ENCODE measurements at places on chromosomes 12 and 14.

DNA sequence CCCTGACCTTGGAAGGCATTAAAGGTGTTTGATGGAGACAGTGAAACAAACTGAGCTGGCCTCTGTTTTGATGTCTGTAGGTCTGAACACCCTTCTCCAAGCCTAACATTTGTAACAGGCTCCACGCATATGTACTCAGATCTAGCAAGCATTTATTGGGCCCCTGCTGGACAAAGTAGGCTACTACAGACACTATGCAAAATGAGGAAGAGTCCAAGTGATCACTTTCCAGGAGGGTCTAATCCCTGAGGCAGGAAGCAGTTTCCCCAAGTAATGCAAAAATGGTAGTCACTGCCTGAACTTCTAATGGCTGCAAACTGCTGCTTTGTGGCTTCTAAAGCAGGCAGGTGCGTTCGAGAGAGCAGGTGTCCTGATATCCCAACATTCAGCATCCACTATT lies 405.8 kb downstream of the MED13L start:
- no peak for DNase-seq

DNA sequence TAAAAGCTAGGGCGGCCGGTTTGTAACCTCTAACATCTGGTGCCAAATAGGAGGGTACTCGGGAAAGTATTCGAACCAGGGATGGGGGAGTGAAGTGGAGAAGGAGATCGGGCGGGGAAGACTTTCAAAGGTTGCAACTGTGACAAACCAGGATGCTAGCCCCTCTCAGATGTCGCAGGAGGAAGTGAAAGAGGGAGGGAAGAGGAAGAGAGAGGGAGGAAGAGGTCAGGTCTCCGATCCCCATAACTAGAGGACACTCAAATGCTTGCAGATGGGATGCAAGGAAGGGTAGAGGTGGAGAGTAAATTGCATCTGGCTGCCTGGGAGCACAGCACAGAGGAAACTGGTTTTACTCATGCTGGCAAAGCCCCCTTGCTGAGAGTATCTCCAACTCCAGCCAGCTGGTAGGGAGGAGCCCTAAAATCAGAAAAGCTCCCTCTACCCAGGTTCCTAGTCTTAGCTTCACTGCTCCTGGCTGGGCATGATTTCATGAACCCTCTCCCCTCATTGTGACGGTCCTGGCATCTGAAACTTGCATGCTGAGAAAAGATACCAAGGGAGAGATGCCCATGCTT lies 696.7 kb upstream of the TBX3 start:
- DNase-seq = no peak

- DNase-seq = no peak
These were observed 1064.1 kb upstream of the FLRT2 start for GRCh38 chr14:84465880-84466279.

DNA sequence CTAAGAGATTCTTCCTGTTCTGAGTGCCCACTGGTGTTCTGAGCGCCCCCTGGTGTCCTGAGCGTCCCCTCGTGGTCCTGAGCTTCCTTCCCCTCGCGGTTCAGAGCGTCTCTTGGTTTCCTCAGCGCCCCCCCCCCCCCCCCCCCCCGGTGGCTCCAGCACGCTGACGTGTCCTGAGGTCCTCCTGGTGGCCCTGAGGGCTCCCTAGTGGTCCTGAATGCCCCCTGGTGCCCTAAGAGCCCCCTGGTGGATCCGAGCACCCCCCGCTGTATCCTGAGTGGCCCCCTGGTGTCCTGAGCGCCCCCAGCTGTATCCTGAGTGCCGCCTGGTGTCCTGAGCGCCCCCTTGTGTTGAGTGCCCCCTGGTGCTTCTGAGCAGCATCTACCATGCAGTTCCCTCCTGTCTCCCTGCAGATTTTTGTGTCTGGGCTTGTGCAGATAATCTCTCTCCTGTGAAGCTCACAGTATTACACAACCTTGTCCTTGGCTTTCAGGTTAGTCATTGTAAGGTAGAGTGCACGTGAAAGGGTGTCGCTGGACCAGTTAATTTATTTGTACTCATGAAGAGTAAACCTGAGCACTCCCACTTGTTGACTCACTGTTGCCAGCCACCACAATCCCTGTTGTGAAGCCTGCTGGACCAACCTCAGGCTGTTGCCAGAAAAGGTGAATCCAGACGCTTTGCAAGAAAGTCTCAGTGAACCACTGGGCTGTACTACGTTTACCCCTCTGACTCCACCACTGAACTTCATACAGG lies 1168.4 kb downstream of the TMEM121 start:
- peak; percentile 61 for DNase-seq

DNA sequence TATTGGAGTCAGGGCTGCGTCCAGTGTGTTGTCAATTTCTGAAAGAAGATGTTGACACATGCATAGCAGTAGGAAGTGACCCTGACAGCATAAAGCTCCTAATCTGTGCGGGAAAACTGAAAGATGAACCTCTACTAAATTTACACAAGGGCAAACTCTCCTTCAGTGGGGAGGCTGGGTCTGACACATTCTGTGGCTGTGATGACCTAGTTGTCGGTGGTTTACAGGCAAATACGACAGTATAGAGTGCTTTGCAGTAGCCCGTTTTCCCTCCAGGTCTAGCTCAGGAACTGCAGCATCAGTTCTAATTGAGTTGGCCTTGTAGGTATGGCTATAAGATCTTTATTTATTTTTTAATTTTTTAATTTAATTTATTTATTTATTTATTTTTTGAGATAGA lies 14.8 kb upstream of the GABARAPL1 start:
- DNase-seq = no peak

DNA sequence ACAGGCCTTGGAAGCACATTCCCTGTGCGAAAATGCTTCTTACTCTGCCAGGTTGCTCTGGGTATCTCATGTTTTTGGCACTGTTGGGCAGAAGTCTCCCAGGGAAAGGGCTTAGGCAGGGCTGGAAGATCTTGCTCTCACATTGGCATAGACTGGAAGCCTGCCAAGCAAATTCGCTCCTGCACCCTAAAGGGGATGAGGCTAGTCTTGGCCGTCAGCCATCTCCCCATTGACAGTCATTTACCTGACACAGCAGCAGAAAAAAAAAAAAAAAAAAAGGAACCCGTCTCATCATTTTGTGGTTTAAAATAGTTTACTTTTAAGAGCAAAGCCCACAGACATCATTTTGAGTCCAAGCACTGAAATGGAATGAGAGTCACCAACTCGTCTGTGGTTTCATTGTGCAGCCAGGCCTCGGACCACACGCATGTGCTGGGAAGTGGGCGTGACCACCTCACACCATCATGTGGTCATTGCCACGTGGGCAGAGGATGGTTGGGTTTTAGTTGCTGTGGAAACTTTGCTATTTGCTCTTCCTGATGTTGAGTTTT lies 84.8 kb downstream of the NRXN3 start:
- no peak for DNase-seq

- DNase-seq = no peak
These were observed 174.0 kb downstream of the DIO2 start for GRCh38 chr14:80037349-80037748.

All from activated naive CD4-positive, alpha-beta T cell treated with anti-CD3 and anti-CD28 coated beads, Interleukin-2, amount 10 ng/mL, durations not matched to agents 7 days and 5 days (primary cell).